ENCODE measurements at places on chromosomes 2 and 18. TPM values are rescaled to one million over a fixed set of nuclear protein-coding genes. Genes with fewer than 3 reads are reported as not detected.

Gene AMER3
- not detected for total RNA-seq

Gene ALMS1
- total RNA-seq, result 10.6 TPM

Gene BOLL
- total RNA-seq, result not detected

Gene EPB41L3
- 0.44 TPM for total RNA-seq

Gene CNNM4
- total RNA-seq, result 17.2 TPM

Gene NCK2
- total RNA-seq, result 20.4 TPM

Gene CFC1B
- total RNA-seq, result not detected

Gene GAREM2
- 7.0 TPM for total RNA-seq

Gene PREPL
- total RNA-seq, result 11.9 TPM

Gene CNTNAP5
- not detected for total RNA-seq

Gene CMPK2
- total RNA-seq, result 1.3 TPM

Gene TMEM178A
- total RNA-seq, result 0.10 TPM

Gene EVX2
- total RNA-seq, result 0.02 TPM

Gene YIPF4
- 26.1 TPM for total RNA-seq

Gene ZAP70
- not detected for total RNA-seq

Gene TGFA
- total RNA-seq, result 8.7 TPM

Gene COA5
- 22.9 TPM for total RNA-seq

Gene COL5A2
- 73.8 TPM for total RNA-seq

Gene GALNT14
- total RNA-seq, result 47.5 TPM

Gene ALPI
- not detected for total RNA-seq

Gene UGT1A3
- 0.13 TPM for total RNA-seq

Gene APCDD1
- total RNA-seq, result not detected

Gene EHD3
- 9.9 TPM for total RNA-seq

Gene UGT1A8
- total RNA-seq, result not detected

Gene KRCC1
- total RNA-seq, result 11.8 TPM

Gene ECEL1
- 0.22 TPM for total RNA-seq

Gene PRSS56
- 0.27 TPM for total RNA-seq

Gene MOCOS
- 2.7 TPM for total RNA-seq

Gene HJURP
- total RNA-seq, result 89.5 TPM

Gene MLPH
- total RNA-seq, result 253 TPM

Gene SIX3
- 0.32 TPM for total RNA-seq

Gene PLCL1
- total RNA-seq, result not detected

Gene HTR2B
- not detected for total RNA-seq

Measured in A549 treated with RU486 at 1 μM for 4 hours (cell line).